Adrenal gland (tissue), 19 donors: ENCODE measurements at places on chromosomes 6 and 20. TPM values are rescaled to one million over a fixed set of nuclear protein-coding genes. Genes with fewer than 3 reads are reported as not detected.

- DNase-seq: peak; percentile 19
These were observed 33.5 kb upstream of the SYNCRIP start for GRCh38 chr6:85676086-85676729.

DNA sequence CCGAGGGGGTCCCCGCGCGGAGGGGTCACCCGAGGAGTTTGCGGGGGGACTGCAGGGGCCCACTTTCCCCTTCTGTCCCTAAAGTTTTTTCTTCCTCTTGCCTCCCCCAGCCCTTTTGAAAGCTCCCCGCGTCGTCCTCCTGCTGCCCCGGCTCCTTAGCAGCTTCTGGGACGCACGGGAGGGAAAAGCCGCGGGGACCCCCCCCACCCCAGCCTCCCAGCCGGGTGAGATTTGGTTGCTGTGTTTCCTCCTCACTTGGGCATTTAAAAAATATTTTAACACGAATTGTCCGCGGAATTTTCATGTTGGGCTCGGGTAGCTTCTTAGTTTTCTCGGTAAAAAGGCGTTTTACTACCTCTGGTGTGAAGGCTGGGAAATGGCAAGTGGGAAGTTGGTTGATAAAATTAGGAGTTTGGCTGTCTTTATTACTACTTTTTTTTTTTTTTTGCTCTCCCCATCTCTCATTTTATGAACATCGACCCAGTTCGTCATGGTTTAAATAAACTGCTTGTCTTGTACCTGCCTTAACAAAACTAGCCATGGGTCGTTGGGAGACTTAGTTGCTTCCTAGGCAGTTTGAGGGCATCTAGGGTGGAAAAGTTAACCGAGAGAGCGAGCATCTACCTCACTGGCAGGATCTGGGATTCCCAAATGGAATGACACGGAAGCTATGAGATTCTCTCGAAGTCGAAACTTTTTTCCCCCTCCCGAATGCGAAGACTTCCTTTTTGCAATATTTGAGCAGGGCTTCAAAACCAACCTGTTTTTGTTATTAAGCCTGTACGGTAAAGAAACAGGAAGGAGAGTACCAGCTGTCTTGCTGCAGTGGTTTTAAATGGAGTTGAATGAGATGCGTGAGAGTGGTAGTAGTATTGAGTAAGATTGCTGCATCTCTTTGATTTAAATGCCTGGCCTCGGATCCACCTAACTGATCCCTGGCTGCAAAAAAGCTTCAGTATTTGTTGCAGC, 868 bp downstream of the NCOA3 start:
- DNase-seq: peak; percentile 30

DNA sequence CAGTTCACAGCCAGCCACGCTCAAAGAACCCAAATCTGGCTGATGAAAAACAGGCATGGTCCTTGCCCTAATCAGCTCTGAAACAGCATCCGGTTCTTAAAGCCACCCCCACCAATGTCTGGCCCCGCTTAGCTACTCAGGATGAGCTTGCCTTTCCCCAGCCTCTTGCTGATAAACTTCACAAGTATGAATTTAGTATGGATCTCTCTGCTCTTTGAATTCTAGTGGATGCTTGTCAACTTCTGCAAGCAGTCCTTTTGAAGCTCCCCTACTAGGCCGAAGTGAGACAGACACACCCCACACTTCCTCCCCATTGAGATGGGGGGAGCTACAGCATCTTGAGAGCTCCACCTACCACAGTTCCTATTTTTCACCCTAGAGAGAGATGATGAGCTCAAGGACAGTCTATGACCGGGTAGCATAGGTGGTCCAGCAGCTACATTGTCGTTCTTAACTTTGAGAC, 36.7 kb downstream of the EBF4 start:
- no peak for DNase-seq

The JPH2 gene
- 4.0 TPM for total RNA-seq

DNA sequence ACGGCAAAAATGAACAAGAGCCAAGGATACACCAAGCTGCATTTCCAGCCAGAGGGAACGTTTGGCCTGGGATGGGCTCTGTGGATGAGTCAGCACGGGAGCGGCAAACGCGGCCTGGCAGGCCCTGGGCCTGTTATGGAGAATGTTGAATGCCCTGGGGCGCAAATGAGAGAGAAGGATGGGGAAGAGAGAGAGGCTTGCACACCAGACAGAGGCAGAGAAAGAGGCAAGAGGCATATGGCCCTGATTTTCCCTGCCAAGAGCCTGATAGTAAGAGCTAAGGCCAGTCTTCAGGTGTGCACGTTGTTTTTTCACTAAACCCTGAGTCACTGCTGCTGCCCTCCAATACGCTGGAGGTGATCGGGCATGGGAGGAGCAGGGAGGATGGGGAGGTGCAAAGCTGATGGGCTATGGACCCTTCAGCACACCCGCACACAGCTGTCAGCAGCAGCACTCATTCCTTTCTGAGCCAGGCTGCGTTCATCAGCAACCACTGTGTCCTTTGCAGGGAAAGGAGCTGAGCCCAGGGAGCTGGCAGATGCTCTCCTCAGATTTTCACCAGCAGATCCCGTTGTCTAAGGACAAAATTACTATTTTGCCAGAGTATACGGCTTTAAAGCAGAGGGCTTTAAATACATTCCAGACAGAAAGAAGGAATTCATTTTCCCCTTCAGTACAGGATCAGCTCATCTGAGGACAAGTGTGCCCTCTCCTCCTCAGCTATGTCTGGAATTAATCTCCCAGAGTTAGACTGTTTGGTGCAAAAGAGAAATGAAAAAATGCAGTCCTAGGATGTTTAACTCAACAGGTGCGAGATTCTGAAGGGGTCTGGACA, 61.7 kb upstream of the SLC22A23 start:
- DNase-seq: peak; percentile 28

GRCh38 chr20:41183391-41183790, 46.0 kb downstream of the PLCG1 start:
- DNase-seq: no peak

DNA sequence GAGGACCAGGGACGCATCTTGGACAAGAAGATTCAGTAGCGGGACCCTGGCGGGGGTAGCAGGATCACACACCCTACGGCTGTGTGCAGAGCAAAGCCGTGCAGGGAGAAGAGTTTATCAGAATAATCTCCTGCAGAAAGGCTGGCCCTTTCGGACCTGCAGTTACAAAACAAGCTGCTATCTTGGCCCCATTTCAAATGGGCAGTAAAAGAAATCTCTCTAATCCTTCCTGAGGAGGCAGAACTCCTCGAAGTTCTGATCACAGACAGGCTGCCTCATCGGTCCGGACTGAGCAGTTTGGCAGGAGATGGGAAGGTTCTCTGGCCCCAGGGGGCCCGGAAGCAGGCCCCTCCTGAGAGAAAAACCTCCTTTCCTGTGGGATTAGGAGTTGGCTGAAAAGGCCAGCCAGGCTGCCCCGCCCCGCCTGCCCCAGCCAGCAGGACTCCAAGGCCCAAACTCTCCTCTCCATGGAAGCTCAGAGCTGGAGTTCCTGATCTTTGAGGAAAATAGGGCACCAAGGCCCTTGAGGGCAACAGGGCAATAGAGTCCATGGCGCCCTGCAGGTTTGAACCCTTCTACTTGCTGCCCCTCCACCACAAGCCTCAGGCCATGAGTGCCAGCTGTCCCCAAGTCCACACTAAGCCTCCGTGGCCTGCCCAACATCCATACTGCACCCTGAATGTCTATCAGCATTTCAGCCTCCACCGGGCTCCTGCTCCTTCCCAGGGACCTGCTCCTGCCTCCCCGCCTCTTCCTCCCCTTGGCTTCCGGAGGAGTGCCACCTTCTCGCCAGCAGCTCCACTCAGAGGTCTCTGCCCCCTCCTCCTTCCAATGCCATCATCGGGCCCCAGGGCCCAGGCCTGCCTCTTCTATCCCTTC, 141.3 kb downstream of the PREX1 start:
- DNase-seq: peak; percentile 56

The CLVS2 gene
- total RNA-seq: not detected

The ACTR5 gene
- total RNA-seq: 8.5 TPM

DNA sequence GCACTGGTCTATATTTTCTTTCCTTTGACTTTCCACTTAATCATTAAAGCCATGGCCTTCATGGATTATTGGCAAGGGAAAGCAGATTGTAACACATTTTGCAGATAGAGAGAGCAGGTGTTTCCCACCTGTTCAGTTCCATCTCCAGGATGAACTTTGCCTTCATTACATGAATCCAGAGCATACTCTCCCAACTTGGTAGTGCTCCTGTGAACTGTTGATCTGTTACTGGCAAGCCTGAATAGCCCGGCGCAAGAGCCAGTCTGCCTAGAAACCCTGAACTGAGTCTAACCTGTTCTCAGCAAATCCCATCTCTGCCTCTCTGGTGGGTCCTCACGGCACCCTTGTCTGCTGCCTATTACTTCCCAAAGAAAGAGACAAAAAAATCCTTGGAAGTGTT, 210.3 kb downstream of the PLCB1 start:
- no peak for DNase-seq

- peak; percentile 54 for DNase-seq
These were observed 6.9 kb upstream of the CD40 start for GRCh38 chr20:46111028-46111835.

- no peak for DNase-seq
These were observed 166.6 kb downstream of the MAFB start for GRCh38 chr20:40522405-40522804.

GRCh38 chr20:31355981-31356380, 12.4 kb upstream of the DEFB118 start:
- no peak for DNase-seq

DNA sequence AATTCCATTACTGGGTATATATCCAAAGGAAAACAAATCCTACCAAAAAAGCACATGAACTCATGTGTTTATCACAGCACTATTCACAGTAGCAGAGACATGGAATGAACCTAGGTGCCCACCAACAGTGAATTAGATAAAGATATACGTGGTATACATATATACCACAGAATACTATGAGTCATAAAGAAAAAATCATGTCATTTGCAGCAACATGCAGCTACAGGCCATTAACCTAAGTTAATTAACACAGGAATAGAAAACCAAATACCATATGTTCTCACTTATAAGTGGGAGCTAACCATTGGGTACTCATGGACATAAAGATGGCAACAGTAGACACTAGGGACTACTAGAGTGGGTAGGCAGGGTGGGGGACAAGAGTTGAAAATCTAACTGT, 4.2 kb downstream of the OR2B2 start:
- DNase-seq: no peak

The SLC26A8 gene
- 0.17 TPM for total RNA-seq

DNA sequence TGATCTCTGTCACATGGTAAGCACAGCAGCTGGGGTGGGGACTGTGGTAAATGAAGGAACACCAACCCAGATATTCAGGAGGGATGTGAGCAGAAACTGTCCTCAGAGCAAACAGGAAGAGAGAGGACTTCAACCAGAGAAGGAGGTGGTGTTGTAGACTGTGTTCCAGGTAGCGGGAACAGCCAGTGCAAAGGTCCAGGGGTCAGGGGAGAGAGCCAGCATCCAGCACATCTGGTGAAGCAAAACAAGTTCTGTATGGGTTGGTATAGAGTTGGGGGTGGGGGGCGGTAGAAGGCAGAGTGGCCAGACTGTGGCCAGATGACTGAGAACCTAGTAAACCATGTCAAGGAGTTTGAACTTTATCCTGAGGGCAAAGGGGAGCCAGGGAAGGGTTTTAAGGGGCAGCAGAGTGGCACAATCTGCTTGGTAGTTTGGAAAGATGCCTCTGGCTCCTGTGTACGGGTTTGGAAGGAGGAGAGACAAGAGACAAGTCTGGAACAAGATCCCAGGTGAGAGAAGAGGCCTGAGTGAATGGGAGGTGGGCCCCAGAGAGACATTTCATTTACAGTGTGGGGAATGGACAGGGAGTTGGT, 27.8 kb upstream of the TTPAL start:
- no peak for DNase-seq

GRCh38 chr20:39269493-39270217, 307.5 kb downstream of the DHX35 start:
- DNase-seq: peak; percentile 62

The MPC1 gene
- 33.0 TPM for total RNA-seq

DNA sequence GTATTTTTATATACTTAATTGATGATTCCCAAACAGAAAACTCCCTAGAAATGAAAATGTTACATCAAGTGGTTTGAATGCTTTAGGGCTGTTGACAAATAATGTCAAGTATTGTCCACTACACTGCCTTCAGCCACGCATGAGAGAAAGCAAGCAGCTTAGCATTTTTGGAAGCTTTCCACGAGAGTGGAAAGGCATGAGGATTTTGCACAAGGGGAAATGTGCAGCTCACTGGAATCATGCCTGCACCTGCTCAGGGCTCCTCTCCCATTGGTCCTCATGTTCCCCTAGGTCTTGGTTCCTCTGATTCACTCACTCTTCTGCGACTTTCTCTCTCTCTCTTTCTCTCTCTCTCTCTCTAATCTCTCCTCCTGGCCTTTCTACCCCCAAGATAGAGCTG, 439.5 kb upstream of the CDH4 start:
- DNase-seq: no peak

The PI16 gene
- total RNA-seq: 0.12 TPM

DNA sequence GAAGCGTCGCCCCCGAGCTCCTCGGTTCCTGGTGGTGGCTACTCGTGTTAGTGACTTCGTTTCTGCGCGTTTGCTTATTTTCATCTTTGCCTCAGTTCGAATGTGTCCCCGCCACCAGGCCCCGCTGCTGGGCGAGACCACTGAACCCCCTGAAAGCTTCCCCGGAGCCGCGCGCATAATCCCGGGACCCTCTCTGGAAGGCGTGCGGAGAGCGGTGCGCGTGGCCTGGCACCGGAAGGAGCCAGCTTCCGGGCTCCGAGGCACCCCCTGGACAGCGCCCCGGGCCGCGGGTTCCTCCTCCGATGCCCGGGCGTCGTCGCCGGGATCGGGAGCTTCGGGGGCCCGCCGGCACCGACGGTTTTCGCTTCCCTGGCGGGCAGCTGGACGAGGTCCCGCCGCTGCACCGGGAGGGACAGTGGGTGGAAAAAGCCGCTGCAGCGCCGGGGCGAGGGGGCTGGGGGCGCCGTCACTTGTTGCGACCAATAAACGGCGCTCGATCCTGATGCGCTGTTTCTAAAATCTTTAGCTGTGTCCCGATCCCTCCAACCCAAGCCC, 643 bp upstream of the SLC35D3 start:
- no peak for DNase-seq

DNA sequence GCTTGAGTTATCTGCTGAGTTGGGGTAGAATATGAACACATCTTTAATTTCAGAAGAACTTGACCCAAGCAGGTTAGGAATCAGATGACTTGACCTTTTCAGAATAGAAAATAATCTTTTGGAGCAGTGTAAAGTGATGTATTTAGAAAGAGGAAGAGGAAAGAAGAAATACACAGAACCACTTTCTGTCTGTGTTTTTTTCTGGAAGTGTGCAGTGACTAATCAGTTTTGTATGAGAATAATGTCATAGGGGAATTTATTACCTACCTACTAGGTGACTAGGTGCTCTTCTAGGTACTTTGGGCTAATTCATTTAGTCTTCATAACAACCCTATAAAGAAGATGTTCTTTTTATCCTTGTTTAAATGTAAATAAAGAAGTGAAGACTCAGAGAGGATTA, 3.0 kb downstream of the PPP1R14C start:
- no peak for DNase-seq

DNA sequence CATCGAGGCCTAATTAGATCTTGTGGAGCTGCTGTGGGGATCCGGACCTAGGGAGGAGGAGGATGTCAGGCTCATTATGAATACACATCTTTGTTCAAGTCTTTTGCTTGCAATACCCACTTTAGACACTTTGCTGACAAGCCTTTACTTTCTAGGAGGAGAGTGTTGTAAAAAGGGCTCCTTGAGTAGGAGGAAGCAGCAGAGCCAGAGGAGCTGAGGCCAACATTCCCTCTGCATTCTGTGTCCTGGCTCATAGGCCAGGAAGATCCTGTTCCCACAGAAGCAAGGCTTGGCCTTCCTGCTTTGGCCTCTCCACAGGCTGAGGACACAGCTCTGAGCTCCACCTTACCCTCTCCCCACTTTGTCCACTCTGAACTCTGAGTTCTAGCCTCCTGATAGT, 67.1 kb downstream of the TPD52L1 start:
- no peak for DNase-seq
